ENCODE measurements at places on chromosomes 5 and 9.

DNA sequence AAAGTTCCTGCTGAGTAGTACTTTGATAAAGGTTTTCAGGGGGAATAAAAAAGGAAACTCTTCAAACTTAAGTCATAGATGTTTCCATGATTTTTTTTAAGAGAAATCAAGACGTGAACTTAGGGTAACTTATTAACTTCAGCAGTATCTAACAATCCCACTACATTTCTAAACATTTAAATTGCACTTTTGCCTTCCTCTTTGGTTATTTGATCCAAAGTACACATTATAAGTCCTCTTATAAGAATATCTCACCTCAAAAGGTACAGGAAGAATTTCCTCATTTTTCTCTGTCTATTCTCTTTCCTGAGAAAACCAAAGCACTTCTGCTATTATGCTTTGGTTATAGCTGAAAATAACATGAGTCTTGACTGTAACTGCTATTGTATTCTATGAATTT is 7.9 kb downstream of the PTPRD start:
- no peak for DNase-seq

- DNase-seq = no peak
Measured at GRCh38 chr5:20678814-20679298, 690.9 kb upstream of the CDH18 start.

- no peak for DNase-seq
Measured at GRCh38 chr9:91359083-91359482, 2.6 kb downstream of the AUH start.

DNA sequence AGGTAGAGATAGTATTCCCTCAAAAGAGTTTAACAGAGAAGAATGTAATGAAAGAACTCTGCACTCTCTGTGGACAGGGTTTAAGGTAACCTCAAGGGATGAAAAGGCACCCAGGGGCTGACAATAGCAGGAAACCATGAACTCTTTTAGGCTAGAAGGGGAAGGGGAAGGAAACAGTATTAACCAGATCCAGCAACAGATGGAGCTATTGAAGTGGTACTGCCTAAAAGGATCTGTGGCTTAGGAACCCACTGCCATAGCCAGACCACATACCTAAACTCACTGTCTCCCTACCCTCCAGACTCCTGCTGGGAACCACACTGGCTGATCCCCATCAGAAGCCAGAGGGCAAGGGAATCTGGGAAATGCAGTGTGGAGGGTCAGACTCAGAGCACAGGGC is 35.5 kb downstream of the PLGRKT start:
- no peak for DNase-seq

GRCh38 chr5:151480384-151481293 is 33.2 kb downstream of the SLC36A1 start:
- DNase-seq = no peak

- no peak for DNase-seq
Measured at GRCh38 chr5:133977161-133977787, 8.8 kb upstream of the C5orf15 start.

DNA sequence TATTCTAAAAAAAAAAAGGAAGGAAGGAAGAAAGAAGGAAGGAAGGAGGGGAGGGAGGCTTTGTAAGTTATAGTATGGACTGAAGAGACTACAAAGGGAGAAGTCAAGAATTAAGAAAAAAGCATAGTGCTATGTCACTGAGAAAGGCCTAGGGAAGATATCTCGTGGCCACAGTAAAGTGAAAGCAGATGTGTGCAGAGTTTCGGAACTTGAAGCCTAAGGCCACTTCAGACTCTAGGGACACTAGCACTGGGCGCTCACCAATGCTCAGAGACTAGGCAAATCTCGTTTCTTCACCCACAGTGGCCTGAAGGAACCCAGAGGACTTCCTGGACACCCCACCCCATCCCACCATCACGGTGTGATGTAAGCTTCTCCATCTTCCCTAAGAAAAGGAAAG is 181.4 kb upstream of the TRPM3 start:
- DNase-seq = no peak

DNA sequence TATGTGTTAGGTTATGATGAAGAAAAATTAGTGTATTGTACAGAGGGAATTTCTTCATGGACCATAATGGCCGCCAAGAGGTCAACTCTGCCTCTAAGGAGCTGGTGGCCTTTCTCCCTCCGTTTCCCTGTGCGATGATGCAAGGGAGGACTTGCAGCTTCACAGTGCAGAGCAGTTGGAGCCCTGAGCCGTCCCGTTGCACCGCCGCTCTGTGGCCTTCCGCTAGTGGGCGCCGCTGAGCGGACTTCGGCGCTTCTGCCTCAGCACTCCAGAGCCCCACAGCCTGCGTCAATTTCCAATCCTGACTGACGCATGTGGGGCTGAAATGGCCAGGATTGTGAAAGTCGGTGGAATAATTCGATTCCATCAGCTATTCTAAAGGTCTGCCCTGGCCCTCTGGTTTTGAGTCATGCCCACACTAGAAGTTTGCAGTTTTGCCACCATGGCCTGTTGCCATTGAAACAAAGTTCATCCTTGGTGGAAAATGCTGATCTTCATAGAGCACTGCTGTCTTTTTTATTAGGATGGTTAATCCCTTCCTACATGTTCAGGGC is 22.7 kb upstream of the LECT2 start:
- DNase-seq = peak; percentile 62

DNA sequence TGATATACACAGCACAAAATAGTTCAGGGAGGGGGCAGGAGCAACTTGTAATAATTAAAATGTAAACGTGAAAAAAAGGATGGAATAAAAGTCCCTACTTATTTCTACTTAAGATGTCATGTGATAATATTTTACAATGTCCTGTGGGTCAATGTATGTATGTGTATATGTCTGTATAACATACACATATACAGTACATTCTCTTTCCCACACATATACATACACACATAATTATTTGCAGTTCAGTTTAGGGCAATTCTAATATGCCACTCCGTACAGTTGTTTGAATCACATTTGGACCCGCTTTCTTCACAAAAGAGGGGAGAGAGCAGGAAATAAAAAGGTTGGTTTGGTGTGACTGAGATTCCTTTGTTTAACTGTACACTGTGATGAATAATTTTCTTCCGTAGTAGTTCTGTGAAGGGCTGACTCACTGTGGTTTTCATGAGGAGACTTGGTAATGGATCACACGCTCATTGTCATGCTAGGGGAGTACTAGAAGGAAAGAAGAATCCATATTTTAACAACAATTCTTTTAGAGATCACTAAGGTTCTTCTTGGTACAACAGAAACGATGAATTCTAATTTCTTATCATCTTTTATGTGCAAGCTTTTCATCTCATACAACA is 26.2 kb upstream of the ACOT12 start:
- DNase-seq = no peak

DNA sequence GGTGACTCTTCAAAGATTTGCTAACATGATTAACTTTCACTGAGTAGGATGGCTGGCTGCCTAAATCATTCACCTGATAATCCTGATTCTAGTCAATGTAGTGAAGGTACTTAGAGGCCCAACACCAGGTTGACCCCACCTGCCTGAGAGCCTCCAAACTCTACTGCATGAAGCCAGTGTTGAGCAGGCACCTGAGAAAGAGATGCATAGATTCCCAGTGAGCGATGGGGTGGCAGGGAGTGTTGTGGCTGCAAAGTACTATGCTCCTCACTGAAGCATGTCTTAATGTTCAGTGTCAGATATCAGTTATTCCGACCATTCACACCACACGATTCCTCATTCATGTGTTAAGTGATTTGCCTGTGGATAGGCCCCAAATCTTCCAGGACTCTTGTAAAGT is 804.4 kb downstream of the TLE4 start:
- DNase-seq = no peak

- DNase-seq = no peak
Measured at GRCh38 chr5:50923768-50924494, 257.5 kb downstream of the PARP8 start.

- no peak for DNase-seq
Measured at GRCh38 chr9:91629718-91630117, 206.1 kb upstream of the NFIL3 start.

- DNase-seq = peak; percentile 56
Measured at GRCh38 chr9:130023144-130023787, 19.7 kb downstream of the FNBP1 start.

- no peak for DNase-seq
Measured at GRCh38 chr9:86324901-86325300, 29.3 kb downstream of the TUT7 start.

DNA sequence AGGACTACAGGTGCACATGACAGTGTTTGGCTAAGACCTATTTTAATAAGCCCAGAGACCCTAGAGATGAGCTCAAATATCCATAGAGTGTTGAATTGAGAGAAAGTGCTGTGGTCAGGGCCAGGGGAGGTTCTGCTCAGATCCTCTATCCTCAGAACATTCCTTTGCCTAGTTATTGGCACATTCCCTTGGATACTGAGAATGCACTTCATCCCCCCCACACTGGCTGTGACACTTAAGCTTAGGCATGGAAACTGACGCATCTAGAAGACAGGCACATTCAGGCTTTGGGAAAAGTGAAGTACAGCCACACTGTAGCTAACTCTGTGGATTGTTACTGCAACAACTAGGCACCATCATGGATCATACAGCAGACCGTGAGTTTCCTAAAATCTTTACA is 27.1 kb upstream of the RASGRF2 start:
- DNase-seq = no peak

GRCh38 chr9:113588242-113588810 is 124.8 kb downstream of the RGS3 start:
- DNase-seq = no peak

Measured in stimulated activated effector memory CD8-positive, alpha-beta T cell treated with anti-CD3 and anti-CD28 coated beads, Interleukin-12 subunit alpha, Interleukin-12 subunit beta, amount 100 ng/mL, for 72 hours (primary cell).